ENCODE measurements at places on chromosomes 16 and 17.

DNA sequence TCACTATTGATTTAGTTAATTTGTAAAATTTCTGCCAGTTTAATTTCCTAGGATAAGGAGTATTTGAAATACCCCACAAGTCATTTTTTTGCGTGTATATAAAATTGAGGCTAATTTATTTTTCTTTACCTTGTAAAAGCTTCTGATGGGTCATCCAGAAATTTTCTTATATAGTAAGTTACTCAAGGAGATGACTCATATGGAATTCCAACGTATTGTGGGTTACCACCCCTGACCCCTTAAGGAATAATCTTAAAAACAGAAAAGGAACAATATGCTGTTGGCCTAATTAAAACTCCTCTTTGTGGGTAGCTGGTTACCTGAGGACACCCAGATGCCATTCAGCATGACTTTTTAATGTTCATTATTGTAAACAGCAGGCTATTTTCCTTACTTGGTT is 13.6 kb downstream of the HEATR6 start:
- DNase-seq, result no peak

- DNase-seq, result no peak
Observed at GRCh38 chr17:44000141-44000860, 4.1 kb upstream of the NAGS start.

DNA sequence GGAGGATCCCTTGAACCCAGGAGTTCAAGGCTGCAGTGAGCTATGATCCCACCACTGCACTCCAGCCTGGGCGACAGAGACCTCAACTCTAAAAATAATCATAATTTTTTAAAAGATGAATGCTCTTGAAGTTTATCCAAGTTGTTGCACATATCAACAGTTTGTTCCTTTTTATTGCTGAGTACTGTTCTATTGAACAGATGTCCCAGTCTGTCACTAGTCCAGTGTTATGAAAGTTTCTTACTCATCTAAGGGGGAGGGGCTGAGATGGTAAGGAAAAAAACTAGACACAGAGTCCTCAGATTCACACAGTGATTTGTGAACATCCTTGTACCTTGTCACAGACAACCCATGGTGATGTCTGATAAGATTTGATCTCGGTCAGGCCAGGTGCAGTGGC is 3.9 kb downstream of the ACAP1 start:
- no peak for DNase-seq

- peak; percentile 64 for DNase-seq
Observed at GRCh38 chr17:67993153-67993997, 2.9 kb downstream of the C17orf58 start.

DNA sequence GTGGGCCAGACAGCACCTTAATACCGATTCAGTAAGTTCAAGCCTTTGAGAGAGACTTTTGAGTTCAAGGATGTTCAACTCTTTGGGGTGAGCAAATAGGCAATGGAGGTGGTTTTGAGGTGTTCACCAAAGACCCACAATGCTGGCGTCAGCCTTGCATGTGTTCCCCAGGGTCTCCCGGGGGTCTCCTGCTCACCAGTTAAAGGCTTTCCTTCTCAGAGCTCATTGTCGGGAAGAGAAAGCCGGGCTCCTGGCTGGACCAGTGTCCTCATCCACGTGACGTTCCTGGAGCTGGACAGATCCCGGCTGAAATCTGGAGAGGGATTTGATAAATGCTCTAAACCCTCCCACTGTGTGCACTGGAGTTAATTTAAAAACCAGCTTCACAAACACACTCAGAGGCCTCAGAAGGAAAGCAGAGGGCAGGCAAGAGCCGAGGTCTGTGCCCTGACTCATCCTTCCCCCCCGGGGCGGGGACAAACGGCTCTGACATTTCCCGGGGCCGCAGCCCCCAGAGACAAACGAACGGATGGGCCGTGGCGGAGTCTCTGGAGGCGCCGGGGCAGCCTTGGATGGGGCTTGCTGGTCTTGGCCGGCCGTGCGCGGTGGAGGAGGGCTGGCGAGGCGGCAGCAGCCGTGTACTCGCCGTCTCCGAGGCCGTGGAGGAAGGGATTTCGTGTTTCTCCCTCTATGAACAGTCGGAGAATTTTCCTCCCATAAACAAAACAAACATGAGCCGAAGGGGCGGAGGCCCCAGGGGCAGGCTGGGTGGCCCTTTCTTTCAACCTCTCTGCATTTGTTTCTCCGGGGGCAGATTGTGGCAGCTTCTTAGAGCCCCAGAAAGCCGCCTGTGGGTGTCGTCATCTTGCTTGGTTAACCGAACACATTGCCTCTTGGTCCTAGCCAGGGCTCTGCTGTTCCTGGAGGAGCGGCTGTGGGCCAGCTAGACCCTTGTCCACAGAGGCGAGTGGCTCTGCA is 94.2 kb downstream of the NTN1 start:
- DNase-seq, result no peak

- DNase-seq, result no peak
Observed at GRCh38 chr17:49504369-49504768, 9.3 kb downstream of the NGFR start.

Measured in T-cell (primary cell).